ENCODE measurements at places on chromosomes 11 and 22. TPM values are rescaled to one million over a fixed set of nuclear protein-coding genes. Genes with fewer than 3 reads are reported as not detected.
A peak's percentile ranks its signal among the peaks of the same experiment; 100 is the strongest.

Gene GP1BB
- total RNA-seq = not detected

Gene ROM1
- 2.0 TPM for total RNA-seq

Gene SSRP1
- 34.6 TPM for total RNA-seq

Gene CCDC116
- total RNA-seq = 0.11 TPM

Gene TBCEL
- 25.0 TPM for total RNA-seq

Gene C11orf86
- total RNA-seq = not detected

DNA sequence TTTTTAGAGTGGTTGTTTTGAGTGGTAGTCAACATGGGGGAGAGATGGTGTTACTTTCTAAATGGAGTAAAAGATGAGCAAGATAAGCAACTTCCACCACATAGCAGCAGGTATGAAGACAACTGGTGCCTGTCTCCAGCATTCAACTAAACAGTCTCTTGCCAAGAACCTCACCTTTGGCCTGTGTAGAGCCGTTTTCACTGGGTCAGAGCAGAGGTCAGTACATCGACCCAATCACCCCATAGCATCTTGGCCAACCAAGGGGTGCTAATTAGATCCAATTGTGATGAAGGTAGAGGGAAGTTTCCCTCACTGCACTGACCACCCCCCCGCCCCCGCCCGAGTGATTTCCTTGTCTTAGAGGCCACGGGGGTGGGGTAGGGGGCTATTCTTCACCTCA is 188.2 kb downstream of the BLID start:
- DNase-seq = no peak

- no peak for DNase-seq
These were observed 16.0 kb upstream of the TMA7B start for GRCh38 chr22:39943953-39944872.

GRCh38 chr22:32021716-32022115 is 21.3 kb upstream of the SLC5A1 start:
- DNase-seq = no peak

GRCh38 chr11:123213307-123213771 is 18.3 kb upstream of the CLMP start:
- no peak for DNase-seq

DNA sequence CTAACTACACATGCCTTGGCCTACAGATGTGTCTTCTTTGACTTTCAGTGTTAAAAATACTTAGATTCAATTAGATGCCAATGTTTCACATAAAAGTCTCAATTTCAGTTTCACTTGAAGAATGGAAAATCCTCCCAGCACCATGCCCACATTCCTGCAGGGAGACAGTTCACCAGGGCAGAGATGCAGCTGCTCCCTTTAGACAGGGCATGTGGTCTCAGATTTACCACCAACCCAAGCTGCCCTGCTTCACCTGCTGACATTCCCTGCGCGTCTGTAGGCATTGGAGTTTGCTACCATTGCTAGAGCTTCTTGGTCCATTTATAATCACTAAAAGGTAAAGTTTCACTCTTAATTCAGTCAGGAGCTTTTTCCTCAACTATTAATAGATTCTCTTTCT is 113.9 kb downstream of the ARFGAP2 start:
- DNase-seq = no peak

GRCh38 chr11:122781378-122782195 is 56.7 kb upstream of the CRTAM start:
- peak; percentile 86 for DNase-seq

GRCh38 chr11:31641477-31642062 is 132.0 kb downstream of the ELP4 start:
- no peak for DNase-seq

DNA sequence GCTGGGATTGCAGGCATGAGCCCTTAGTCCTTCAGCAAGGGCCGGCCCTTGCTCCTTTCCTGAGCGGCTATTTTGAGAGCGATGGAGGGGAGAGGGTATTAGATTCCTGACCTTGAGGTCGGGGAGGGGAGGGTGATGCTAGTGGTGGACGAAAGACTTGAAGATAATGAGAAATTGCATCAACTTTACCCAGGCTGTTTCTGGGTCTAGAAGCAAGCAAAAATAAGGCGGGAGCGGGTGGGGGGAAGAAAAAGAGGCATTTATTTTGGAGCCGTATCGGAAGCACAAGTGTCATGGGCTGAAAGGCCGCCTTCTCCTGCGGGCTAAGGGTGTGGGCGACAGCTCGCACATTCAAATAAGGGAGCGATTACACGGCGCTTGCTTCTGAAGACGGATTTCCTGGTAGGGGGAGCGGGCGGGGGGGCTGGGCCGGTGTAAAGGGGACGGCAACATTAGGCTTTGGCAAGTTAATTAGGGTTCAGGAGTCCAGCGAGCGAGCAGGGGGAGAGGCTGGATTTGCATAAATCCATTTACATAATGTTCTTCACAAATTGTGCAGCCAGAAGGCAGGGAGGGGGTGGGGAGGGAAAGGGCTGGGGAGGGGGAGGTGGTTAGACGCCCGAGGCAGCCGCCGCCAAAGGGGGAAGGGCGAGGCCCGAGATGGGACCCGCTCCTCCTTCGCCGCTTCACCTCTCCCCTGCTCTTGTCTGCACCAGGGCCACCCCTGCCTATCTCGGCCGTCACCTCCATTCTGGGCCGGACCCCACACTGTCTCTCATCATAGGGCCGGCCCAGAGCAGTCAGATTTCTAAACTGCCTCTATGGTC is 245.9 kb downstream of the MIAT start:
- DNase-seq = no peak

DNA sequence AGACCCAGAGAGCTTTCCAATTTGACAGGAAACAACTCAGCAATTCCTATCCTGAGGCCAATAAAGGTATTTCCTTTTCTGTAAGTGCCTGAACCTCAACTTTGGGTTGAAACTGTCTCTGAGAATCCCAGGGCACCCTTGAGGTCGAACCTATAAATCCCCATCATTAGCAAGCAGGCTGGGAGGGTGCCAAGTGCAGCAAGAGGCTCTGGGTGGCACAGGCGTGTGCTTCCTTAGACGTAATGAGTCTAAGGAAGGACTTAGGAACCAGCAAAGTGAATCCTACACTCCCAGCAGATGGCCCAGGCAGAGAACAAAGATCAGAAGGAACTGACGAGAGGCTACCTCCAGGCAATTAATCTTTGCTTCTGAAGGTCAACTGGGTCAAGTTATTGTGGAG is 234.3 kb upstream of the NARS2 start:
- DNase-seq = no peak

- DNase-seq = peak; percentile 54
These were observed 235.6 kb downstream of the KCNA4 start for GRCh38 chr11:29781268-29781667.

- DNase-seq = no peak
These were observed 50.3 kb upstream of the GALNT18 start for GRCh38 chr11:11672101-11672500.

DNA sequence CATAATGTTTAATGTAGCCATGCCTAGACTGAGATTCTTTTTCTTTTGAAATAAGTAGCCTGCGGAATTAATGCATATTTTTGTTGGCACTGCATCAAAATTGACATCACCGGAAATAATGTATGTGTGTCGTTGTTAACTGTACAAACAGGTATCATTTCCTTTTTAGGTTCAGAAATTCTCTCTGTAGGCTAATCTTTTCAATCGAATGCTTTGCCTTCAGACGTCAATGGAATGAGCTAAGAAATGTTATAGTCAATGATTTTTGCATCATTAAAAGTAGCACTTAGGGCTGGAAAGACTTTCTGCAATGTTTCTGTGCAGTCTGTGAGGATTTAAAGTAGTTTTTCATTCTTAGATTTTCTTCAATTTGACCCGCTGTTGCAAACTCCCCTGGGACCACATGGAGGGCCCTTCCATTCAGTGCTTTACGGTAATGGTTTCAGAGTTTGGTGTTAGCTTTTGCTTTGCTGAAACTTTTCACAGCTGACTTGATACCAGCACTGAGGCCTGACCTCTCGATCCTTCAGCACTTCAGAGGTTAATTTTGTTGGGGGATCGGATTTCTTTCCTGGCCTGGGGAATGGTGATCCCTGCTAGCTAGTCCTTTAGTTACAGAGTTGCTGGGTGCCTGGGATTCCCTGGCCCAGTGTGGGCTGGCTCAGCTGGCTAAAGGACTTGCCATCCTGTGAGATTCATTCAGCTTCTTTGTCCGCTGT is 137.8 kb downstream of the DBX1 start:
- DNase-seq = no peak

Data from left ventricle myocardium inferior (tissue), 1 donor.